ENCODE measurements at places on chromosomes 5 and 9.

DNA sequence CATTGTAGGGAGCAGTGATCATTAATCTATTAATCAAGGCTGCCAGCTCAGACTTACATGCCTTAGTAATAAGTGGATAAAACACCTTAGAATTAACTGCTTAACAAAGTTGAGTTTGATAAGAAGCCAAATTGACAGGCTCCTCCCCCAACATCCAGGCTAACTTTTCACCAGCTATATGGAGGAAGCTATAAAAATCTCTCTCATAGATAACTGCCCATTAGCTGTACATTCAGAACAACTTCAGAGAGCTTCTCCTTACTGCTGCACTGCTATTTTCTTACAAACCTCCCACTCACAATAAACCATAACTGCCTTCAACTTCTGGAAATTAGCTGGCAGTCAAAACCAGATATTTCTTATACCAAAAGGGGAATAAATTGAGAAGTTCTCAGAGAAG, 364.1 kb downstream of the PRELID2 start:
- no peak for DNase-seq

- no peak for DNase-seq
Measured at GRCh38 chr5:111399113-111399512, 113.2 kb downstream of the STARD4 start.

- no peak for DNase-seq
Measured at GRCh38 chr5:55852503-55852902, 1.3 kb downstream of the IL31RA start.

- DNase-seq = peak; percentile 52
Measured at GRCh38 chr5:141664733-141665461, 13.7 kb upstream of the FCHSD1 start.

GRCh38 chr5:128427921-128428320, 110.1 kb downstream of the FBN2 start:
- DNase-seq = no peak

GRCh38 chr9:68913054-68913453, 100.9 kb downstream of the PRKACG start:
- DNase-seq = no peak

DNA sequence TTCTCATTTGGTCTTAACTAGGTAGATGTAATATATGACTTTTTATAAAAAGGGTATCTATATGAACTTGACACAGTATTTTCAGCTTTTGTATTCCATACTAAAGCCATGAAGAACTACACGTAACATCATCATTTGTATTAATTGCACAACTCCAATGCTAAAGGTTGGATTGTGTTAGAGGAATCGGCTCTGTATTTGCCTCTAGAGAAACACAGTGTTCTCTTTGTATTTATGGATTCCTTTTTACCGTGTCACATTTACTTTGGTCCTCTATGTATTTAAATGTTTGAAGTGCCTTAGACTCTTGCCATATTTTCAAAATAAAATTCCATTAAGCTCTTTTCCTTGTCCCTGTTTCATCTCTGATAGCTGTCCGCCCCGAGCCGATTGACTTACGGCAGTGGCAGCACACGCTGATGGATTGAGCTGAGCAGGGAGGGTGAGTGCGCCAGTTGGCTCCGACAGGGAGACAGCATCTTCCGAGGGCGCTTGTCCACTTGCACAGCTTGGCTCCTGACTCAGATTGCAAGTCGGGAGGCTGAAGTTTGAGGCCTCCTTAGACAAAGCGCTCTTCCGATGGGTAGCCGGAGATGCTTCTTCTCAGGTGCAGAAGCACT, 95.6 kb upstream of the DMRT1 start:
- DNase-seq = no peak

- DNase-seq = no peak
Measured at GRCh38 chr9:71355884-71356283, 234.5 kb upstream of the TRPM3 start.

DNA sequence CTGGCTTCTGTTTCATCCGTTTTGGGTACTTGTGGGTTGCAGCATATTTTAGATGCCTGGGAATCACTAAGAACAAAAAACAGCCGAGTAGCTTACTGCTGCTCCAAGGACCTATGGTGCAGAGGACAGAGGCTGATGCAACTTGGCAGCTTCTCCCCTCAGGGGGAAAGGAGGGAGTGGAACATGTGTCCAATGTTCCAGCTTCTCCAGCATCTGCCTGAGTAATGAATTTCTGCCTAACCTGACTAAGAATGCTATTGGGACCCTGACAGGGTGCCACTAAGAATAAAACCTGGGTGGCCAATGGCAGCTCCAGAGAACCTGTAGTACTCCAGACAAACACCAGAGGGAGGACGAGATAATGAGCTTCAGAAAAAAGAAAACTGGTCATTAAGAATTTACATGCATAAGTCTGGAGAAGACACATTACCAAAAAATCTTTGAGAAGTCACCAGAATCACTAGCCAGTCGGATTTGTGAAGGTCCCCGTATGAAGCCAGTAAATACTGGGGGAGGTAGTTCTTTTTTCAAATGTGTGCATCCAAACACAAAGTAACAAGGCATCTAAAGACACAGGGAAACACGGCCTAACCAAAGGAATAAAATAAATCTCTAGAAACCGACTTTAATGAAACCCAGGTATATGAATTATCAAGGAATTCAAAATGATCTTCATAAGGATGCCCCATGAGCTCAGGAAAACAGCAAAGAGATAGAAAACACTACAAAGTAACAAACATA, 293.5 kb downstream of the HINT1 start:
- no peak for DNase-seq

GRCh38 chr5:143550986-143551630, 147.6 kb upstream of the NR3C1 start:
- no peak for DNase-seq

Measured in NCI-H187 (cell line).